Peyer's patch (tissue), 4 donors: ENCODE measurements at places on chromosomes 16 and 17. TPM values are rescaled to one million over a fixed set of nuclear protein-coding genes. Genes with fewer than 3 reads are reported as not detected.

DNA sequence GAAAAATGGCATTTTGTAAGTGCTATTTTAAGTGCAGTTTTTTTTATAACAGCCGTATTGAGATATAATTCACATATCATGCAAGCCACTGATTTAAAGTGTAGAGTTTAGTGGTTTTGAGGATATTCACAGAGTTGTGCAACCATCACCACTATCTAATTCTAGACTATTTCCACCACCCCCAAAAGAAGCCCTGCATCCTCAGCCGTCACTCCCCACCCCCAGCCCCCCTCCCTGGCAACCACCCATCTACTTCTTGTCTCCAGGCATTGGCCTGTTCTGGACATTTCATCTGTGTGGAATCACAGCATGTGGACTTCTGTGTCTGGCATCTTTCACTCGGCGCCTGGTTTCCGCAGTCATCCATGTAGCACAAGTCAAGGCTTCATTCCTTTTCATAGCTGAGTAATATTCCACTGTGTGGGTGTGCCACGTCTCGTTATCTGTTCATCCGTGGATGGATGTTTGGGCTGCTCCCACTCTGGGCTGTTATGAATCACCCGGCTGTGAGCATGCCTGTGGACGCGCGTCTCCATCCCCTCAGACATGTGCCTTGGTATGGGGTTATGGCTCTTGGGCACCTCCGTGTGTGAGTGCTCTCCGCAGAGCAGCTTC, 138.4 kb upstream of the CIBAR2 start:
- no peak for DNase-seq

DNA sequence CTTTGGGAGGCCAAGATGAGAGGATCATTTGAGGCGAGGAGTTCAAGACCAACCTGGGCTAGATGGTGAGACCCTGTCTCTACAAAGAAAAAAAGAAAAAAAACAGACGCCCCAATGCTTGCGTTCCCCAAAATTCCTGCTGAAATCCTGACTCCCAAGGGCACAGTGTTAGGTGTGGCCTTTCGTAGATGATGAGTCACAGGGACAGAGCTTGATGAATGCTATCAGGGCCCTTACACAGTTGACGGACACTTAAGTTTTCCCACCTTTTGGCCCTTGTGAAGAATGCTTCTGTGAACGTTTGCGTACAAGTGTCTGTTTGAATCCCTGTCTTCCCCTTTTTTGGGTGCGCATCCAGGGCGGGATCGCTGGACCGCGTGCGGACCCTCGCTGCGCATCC, 16.5 kb upstream of the ZNF750 start:
- no peak for DNase-seq

- no peak for DNase-seq
Observed at GRCh38 chr16:10090816-10091215, 91.4 kb downstream of the GRIN2A start.

DNA sequence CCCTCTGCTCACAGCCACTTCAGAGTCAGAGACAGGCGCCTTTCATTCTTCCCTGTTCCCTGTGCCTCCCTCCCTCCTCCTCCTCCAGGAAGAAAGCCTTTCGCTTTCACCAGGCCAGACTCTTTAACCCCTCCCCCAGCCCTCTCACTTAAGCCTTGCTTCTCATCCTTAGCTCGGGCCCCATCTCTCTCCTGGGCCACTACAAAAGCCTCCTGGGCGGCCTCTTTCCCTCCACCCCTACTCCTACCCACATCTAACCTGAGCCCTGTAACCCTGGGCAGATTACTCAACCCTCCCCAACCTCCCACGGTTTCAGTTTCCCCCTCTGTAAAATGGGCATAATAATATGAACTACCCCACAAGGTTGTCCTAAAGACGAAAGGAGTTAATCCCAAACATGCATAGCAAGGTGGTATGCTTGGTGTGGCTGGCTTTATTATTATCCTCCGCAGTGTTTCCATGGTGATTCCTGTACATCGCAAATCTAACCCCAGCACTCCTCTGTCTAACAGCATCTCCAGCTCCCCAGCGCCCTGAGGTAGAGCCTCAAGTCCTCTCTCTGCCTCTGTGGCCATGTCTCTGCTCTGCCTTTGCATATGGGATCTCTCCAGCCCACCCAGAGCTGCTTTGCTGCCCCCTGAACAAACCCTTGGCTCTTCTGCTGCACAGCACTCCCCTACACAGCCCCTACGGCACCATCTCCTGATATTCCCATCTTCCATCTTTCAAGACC, 17.7 kb downstream of the PIMREG start:
- DNase-seq = no peak

- DNase-seq = no peak
Observed at GRCh38 chr16:53031323-53031942, 21.3 kb downstream of the CHD9NB start.

- no peak for DNase-seq
Observed at GRCh38 chr16:69345923-69346322, 5.7 kb downstream of the TMED6 start.

DNA sequence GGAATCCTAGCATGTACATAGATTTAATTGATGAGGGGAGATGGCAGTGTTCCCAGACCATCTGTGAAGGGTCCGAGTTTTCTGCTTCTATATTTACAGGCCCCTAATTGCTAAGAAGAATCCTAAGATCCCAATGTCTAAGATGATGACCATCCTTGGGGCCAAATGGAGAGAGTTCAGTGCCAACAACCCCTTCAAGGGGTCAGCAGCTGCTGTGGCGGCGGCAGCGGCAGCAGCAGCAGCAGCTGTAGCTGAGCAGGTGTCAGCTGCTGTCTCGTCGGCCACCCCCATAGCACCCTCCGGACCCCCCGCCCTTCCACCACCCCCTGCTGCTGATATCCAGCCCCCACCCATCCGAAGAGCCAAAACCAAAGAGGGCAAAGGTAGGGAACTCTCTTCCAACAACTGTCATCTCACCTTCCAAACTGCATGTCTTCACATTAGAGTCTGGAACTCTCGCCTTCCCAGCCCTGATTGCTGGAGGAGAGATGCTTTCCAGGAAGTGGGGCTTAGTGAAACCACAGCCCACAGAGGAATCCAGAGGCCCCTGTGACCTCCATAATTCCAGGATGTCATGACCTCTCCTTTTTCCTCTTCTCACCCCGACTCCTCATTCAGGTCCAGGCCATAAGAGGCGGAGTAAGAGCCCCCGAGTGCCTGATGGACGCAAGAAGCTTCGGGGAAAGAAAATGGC, 4.7 kb downstream of the CHD3 start:
- DNase-seq = no peak

- no peak for DNase-seq
Observed at GRCh38 chr16:54937671-54938211, 7.1 kb downstream of the IRX5 start.

DNA sequence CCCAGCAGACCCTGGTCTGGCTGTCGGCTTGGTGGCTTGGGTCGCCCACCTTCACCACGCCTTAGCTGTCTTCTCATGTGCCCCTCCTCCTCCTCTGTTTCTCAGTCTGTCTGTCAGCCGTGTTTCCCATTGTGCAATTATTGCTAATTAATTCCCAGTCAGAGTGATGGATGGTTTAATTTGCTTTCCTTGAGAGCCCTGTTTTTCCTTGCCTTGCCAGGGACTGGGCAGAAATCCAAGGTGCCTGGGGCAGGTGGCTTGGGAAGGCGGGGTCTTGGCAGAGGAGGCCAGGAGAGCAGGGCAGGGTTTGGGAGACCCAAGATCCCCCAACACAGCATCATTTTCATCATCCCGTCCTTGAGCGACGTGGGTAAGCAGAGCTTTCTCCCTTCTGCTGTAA, 21.3 kb downstream of the NECAB2 start:
- DNase-seq = no peak

- DNase-seq = no peak
Observed at GRCh38 chr17:9237661-9238301, 216.5 kb downstream of the NTN1 start.

DNA sequence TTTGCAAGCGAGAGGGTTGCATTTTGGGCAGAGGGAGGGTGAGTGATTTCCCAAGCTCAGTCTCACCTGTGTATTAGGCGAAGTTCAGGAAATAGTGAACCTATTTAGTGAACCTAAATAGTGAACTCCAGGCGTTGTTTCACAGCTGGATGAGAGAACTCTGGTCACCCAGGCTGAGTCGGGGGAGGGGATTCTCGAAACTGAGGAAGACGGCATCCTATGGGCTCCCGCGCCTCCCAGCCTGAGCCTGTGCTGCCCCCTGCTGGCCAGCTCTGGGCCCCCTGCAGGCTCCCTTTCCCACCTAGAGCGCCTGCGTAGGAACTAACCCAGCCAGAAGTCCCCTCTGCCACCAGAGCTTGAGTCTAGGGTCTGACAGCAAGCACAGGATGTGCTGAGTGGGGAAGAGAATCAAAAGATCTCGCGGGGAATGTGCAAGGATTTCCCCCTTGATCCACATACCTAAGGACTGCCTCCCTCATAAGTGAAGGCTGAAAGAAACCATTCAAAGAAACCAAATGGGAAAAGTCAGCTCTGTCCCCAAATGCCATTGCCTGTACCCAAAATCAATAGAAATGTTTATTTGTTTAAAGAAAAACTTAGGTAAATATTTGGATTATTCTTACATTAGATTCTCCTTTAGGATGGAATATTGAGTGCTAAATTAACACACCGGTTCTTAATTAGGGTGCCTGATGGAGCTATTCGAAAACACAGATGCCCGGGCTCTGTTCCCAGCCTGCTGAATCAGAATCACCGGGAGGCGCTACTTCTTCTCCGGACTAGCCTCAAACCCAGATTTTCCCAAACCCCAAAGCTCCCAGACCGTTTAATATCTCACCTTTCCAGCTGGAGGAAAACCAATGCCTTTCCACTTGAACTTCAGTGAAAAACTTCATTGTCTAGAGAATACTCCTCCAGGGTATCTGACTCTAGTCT, 14.8 kb upstream of the MARVELD3 start:
- peak; percentile 91 for DNase-seq

DNA sequence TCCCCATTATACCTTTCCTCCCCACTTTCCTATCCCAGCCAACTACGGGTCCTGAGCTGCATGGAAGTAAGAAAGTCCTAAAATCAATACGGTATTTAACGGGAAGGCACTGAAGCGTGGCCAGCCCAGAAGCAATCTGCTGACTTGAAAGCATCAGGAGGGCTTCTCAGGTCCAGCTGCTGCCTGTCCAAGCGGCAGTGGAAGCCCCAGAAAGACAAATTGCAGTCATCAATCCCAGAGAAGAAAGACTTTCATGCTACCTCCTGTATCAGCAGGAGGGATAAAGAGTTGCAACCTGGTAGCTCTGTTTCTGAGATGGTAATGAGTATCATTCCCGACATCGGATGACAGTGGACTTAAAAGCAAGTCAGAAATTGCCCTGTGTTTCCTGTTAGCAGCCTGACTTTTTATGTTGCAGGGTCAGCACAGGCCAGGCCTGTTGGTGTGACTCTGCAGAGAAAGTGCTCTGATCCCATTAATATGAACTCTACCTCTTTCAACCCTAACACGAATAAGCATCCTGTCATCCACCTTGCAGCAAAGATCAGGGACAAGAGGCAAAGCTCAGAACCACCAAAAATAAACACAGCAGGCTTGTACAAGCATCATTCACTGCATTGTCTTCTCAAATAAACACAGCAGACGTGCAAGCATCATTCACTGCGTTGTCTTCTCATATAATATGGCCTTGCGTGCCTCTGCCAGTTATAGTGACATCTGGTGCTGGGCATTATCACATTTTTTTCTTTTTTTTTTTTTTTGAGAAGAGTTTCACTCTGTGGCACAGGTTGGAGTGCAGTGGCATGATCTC, 358.6 kb upstream of the CDH11 start:
- DNase-seq = no peak

GRCh38 chr17:70059071-70059470, 16.0 kb upstream of the KCNJ16 start:
- DNase-seq = no peak

- DNase-seq = peak; percentile 47
Observed at GRCh38 chr17:75238684-75239191, 22.7 kb downstream of the GGA3 start.

- DNase-seq = no peak
Observed at GRCh38 chr17:80829166-80829813, 162.4 kb upstream of the CHMP6 start.

DNA sequence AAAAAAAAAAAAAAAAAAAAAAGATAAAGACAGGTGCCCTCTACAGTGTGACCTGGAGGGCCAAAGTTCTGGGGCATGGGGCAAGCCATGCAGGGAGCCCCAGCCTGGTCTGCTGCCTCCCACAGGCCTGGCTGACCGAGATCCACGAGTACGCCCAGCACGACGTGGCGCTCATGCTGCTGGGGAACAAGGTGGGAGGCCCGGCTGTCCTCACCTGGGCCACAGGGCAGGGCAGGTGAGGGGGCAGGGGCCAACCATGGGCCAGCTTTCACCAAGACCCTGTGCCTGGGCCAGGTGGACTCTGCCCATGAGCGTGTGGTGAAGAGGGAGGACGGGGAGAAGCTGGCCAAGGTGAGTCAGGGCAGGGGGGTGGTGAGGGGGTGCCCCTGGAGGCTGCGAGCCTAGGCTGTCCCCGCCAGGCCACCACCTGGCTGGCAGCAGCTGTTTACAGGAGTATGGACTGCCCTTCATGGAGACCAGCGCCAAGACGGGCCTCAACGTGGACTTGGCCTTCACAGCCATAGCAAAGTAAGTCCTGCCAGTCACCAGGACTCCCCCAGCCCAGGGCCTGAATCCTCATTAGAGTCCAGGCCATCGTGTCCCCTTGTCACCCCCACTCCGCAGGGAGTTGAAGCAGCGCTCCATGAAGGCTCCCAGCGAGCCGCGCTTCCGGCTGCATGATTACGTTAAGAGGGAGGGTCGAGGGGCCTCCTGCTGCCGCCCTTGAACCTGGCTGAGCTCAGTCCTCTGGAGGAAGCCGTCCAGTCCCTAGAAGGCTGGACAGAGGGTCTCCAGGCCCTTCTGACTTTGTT, 2.7 kb upstream of the TRAF7 start:
- DNase-seq = no peak

DNA sequence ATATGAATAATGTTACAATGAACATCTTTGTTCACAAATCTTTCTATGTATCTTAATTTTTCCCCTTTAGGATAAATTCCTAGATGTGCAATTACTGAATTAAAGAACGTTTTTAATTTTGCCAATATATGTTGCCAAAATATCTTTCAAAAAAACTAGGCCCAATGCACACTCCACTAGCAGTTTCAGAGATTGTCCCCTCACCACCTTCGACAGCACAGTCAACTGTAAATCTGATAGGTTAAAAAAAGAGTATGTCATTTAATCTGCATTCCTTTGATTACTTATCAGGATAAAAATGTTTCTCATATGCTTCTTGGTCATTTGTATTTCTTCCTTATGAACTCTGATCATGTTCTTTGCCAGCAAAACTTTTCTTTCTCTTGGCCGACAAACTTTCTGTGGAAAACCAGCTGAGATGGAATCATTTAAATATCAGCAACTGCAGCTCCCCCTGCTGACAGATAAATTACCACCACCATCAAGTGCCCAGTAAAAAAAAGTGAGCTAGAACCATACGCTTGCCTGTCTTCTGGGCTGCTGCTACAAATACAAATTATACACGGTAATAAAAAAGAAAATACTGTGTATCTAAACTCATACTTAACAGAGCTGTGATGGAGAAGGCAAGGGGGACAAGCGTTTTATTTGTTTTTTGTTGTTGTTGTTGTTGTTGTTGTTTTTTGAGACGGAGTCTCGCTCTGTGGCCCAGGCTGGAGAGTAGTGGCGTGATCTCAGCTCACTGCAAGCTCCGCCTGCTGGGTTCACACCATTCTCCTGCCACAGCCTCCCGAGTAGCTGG, 19.6 kb upstream of the KANSL1 start:
- no peak for DNase-seq

GRCh38 chr17:2837147-2837561, 40.9 kb downstream of the RAP1GAP2 start:
- peak; percentile 70 for DNase-seq

Gene SBK1
- 1.6 TPM for total RNA-seq

Gene CTRB1
- not detected for total RNA-seq

Gene CDRT4
- total RNA-seq = 17.9 TPM

Gene AGRP
- not detected for total RNA-seq

Gene TBX2
- total RNA-seq = 7.9 TPM

Gene MAF
- 194 TPM for total RNA-seq

Gene HOXB7
- 10.7 TPM for total RNA-seq

Gene CAPNS2
- total RNA-seq = 2.3 TPM

Gene NHLRC4
- 1.2 TPM for total RNA-seq
